ENCODE measurements at places on chromosomes 2 and 18.

- peak; percentile 33 for DNase-seq
These were observed 24.1 kb downstream of the PSMG2 start for GRCh38 chr18:12726774-12727550.

DNA sequence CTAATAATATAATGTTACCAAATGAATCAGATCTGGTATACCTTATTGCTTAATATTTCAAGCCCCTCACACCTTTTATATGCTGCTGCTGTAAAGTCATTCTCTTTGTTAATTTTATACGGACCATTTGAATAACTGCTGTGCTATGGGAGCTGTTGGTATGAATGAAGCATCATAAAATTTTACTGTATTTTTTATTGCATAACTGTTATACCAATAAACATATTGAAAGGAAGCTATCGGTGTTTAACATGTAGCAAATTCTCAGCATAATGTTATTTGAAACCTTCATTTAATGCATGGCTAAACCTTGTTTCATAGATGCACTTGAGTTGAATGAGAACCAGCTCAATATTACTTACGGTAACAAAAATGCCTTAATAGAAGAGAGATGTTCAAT is 1040.3 kb downstream of the SOCS6 start:
- DNase-seq, result no peak

DNA sequence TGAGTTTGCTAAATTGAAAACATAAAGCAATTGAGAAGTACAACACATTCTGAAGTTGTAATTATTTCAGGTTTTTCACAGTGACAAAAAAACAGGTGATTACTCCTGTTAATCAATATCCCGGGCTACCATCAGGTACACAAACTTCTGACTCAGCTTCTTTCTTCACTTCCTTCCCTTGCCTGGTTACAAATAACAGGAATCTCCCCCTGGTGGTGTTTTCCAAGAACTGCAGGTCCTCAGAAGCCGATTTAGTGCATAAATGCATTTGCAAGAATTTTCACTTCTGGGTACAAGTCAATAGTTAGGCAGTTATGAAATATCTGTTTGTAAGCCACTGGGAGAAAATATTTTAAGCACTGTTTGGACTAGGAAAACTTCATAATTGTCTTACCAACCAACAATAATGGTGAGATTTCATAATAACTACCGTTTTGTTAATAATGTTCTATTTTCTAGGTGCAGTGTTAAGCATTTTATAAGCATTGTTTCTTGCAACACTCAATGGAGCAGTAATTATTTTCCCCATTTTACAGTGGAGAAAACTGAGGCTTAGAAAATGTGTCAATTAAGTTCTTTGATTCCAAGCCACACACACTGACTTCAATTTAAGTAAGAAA is 12.4 kb upstream of the GMCL1 start:
- peak; percentile 44 for DNase-seq

GRCh38 chr18:13235421-13235831 is 16.9 kb downstream of the LDLRAD4 start:
- DNase-seq, result no peak

DNA sequence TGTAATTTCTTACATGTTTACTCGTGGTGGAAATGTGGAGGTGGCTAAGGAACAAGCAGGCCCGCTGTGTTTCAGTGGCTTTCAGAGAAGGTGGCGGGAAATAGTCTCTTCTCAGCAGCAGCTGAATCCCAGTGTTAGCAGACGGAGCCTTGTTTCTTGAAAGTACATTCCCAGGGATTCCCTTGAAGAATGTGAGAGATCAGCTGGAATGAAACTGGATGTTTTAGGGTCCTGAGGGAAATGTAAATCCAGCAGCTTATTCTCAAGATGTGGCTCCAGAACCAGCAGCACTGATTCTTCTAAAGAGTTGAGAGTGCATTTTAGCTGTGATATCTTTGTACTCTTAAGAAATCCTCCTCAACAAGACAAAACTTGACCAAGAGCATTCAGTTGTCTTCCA is 59.1 kb downstream of the CDC42EP3 start:
- DNase-seq, result no peak

- DNase-seq, result no peak
These were observed 626.6 kb upstream of the FSHR start for GRCh38 chr2:49780949-49781348.

GRCh38 chr2:10083692-10084211 is 3.5 kb upstream of the CYS1 start:
- no peak for DNase-seq
